ENCODE measurements at places on chromosomes 4 and X.
A peak's percentile ranks its signal among the peaks of the same experiment; 100 is the strongest.

- DNase-seq: peak; percentile 88
These were observed 55.3 kb downstream of the SOD3 start for GRCh38 chr4:24850674-24851073.

- no peak for DNase-seq
These were observed 12.1 kb downstream of the TIGD2 start for GRCh38 chr4:89123451-89123851.

DNA sequence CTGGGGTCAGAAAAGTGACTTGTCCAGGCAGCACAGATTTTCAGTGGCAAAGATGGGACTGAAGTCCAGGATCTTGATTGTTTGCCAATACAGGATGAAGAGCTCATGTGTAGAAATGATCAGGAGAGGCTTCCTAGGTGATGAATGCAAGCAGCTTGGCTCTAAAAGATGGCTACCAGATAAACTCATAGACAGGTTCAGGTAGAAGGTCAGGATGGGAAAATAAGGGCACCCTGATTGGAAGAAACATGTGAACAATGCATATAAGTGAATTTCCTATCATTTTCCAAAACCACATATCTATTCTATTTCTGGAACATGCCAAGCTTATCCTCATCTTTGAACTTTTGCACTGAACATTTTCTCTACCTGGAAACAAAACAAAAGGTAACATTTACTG, 87.7 kb downstream of the FAM13A start:
- DNase-seq: no peak

DNA sequence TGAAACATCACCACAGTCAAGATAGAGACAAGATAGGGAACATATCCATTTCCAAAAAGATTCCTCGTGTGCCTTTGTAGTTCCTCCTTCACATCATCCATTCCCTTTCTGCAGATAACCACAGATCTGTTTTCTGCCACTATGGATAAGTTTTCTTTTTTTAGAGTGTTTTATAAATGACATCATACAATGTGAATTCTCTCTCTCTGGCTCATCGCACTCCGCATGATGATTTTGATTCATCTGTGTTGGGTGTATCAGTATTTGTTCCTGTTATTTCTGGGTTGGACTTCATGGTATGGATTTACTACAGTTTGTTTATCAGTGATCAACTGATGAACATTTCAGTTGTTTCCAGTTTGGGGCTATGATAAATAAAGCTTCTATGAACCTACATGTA, 23.2 kb upstream of the ANXA3 start:
- no peak for DNase-seq

DNA sequence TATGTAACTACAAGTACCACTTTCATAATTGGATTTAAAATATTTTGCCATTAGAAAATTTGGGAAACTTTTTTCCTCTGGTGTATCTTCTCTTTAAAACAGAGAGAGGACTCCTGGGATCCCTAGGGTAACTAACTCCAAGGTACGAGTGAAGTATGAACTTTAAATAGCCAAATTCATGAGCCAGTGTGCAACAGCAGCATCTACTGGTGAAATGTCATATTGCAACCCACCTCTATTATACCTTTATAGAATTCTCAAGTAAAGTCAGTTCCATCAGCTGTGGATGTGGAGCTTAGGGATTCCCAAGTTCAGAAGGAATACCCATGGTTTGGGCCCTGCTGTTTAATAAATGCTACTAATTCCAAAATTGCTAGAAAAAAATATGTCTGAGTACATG, 282.7 kb upstream of the TAPT1 start:
- no peak for DNase-seq

DNA sequence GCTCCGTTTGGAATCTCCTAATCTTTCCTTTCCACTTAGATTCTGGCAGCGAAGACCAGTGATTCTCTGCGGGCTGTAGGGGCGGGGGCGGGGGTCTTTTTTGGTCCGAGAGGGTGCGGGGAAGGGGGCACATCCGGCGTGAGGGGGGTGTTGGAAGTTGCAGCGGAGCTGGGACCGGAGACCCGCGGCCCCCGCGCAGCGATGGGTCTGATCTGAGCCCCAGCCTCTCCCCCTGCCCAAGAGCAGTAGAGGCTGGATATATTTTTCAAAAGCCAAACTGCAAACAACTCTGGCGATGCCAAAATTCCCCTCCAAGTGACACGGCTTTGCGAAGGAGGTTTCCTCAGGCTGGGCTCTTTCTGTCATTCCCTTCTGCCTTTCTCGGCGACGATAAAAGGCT, 355 bp downstream of the GRID2 start:
- no peak for DNase-seq

GRCh38 chr4:22754116-22754515, 61.4 kb downstream of the GBA3 start:
- no peak for DNase-seq

DNA sequence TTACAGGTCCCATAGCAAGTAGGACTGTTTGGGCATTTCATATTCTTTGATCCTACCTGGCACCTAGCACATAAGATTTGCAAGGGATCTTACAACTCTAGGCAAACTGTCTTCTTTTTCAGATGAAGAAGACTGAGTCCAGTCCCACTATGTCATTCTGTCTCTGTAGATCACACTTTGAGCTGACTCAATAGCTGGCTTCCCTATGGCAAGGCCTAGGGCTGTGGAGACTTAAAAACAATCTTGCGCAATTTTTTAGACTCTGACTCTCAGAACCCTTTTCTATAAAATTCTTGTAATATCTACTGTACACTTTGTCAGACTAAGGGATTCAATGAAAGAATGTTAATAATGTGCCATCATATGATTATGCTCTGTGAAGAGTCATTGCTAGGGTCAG, 26.7 kb downstream of the OTC start:
- DNase-seq: no peak

DNA sequence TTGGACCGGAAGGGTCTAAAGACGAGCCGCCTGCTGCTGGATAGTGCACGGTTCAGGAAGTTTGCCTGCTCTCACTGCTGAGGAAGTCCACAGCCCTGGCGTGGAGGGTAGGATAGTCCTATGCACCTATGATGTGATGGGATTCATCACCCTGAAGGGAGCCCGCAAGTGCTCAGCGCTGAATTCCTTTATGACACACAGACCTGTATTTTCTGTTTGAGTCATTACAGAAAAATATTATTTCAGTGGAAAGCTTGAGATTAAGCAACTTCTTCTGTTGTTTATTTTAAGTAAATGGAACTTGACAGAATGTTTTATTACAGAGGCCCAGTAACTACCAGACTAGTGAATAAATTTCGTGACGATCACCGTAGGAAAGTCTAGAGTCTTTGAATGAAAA, 123.2 kb downstream of the TRIML1 start:
- no peak for DNase-seq

DNA sequence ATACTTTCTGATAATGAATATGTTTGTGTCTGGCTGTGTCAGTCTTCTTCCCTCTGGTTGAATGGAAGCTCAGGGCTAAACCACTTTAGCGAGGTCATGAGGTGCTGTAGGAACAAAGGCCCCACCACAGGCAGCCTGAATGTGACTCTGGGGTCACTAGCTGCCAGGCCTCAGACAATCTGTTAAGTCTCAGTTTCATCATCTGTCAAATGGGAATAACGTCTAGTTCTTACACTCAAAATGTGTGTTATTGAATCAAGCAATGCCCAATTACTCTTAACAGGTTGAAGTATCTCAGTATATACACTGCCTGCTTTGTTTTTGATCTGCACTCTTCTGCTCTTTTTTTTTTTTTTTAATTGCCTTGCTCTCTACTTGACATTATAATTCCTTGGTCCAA, 148.6 kb downstream of the STK32B start:
- DNase-seq: no peak

GRCh38 chr4:7770224-7771050, 169.2 kb downstream of the AFAP1 start:
- DNase-seq: peak; percentile 41

GRCh38 chrX:17826609-17827496, 34.2 kb downstream of the RAI2 start:
- no peak for DNase-seq

DNA sequence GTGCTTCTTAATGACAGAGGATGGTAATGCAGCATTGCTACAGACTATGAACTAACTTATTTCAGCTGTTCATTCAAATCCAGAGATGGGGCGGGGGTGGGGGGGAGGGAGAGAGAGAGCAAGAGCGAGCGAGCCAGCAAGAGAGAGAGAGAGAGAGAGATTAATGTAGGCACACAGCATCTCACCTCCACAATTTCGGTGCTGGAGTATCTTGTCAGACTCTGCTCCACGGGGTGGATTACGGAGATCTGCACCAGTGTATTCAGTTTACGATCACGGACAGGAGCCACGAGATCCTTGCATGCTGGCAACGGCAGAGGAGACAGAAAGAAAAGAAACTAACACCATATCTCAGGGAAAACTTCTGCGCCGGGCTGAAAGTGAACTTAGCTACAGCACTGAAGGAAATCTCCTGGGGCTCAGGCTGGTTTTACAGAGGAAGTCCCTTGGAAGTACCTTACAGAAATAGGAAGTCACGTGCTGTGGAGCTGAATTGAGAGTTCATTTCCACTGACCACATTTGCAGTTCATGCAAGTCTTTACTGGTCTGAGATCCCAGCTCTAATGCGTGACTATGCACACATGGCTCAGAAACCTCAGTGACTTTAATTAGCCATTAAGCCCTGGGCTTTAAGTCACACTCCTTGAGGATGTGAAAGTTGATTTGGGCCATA, 440.9 kb downstream of the INPP4B start:
- peak; percentile 68 for DNase-seq

DNA sequence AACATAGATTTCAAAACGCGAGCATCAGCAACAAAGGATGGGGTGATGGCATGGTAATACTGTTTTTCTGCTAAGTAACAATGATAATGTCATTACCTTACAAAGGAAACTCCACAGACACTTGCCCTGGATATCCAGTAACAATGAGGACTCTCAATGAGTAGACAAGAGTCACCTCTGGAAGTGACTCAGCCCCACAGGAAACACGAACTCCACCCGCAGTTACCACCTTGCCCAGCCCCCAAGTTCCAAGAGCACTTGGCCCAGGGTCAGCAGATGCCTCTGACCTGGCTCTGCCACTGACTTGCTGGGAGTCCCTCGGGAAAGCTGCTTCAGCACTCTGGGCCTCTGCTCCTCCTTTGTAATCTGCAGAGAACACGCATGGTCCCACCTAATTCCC, 110.3 kb upstream of the MAP3K15 start:
- peak; percentile 59 for DNase-seq

DNA sequence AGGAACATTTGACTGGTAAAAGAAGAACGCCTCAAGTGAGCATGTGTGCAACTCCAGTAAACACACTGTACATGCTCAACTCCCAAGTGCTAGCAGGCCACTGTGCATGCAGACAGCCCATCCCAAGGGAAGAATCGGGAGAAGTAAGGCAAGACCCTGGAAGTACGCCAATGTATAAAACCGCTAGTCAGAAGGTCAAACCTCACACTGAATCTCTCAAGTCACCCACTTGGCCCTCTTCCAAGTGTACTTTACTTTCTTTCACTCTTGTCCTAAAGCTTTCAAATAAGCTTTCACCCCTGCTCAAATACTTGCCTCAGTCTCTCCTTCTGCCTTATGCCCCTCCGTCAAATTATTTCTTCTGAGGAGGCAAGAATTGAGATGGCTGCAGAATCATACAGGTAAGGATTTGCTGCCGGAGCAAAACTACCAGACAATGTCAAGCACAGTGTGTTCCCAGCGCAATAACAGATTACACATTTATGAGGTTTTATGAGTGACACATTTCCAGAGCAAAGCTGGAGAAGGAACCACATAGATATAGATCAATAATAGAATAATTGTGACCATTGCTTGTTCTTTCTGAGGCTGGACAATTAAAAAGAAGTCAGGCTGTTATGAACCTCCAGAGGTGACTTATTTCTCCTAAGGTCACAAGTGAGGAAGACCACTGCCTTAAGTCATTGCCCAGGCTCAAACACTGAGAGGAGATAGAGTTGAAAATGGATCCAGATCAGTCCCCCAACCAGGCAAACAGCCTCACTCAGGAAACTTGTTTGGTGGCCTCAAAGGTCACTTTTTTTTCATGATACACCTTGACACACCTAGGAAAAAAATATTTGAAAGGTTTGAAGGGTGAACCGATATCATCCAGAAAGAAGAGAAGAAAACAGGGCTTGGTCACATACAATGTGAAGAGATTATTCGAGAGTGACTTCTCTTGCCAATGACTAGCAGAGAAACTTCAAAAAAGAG, 26.3 kb downstream of the CXCL1 start:
- DNase-seq: no peak

Data from lung microvascular endothelial cell (primary cell).